ENCODE measurements at places on chromosomes 2 and 18.
A peak's percentile ranks its signal among the peaks of the same experiment; 100 is the strongest.

DNA sequence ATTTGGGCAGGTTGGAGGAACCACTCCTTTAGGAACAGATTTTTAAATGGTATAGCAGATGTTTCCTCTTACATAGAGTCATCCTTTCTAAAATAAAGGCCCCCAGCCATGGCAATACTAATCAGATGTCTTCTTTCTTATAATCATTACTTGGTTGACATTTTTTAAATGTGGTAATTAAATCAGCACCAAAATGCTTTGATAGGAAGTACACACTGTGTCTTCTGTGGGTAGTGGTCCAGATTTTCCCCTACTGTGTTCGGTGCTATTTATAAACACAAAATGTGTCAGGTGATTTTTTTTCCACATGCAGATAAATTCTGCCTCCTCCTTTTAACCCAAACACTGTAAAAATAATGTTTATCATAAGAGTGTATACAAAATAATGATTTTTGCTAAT lies 200.9 kb upstream of the DTNA start:
- DNase-seq, result no peak

DNA sequence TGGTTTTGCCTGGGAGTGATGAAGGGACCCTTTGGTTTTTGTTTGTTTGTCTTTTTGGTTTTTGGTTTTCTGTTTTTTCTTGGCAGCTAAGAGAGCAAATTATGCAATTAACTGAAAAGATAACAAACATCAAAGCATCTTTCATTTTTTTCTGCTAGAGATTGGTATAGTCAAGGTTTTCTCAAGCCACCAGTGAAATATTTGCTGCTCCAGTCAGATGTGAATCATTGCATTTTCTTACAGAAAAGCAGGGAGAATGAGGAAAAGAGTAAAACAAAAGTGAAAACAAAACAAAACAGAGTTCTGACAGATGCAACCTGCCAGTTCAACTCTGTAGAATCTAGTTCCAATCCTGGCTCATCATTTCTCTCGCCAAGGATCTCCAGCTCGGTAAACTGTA lies 660.7 kb downstream of the DSC3 start:
- DNase-seq, result no peak

GRCh38 chr18:54647176-54647575 lies 56.1 kb downstream of the DYNAP start:
- no peak for DNase-seq

DNA sequence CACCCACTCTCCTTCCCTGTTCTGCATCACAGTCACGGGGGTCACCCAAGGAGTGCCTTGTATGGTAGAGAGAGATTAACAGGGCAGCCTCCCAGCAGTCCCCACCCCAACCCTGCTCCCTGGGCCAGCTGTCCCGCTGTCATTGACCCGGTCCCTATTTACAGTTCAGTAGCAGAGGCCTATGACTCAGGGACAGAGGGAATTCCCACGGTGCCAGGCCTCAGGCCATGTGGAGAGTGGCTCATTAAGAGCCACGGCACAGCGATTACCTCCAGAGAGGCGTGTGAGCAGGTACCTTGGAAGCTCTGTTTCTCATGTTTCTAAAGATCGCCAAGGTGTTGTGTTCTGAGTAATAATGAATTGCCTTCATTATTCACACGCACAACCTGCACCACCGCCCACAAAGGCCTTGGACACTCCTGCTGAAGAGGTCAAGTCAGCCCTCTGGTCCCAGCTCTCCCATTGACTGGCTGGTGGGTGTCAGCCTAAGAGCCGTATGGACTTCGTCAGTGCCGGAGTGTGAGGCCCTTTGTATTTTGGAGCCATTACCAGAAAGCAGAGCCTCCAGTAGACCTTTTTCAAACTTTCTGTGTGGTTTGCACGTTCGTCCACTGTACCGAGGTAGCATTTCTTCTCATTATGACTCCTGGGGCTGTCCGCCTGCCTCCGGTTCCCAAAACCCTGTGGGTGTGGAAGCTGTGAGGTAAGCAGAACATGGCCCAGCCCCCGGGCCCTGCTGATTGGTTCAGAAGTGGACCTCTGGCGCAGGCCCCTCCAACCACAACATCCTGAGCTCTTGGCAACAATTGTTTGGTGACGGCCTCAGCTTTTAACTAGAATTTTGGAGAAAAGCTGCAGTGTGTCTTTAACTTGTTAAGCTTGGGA lies 47.0 kb downstream of the SERTAD2 start:
- DNase-seq, result no peak

GRCh38 chr2:200471324-200471848 lies 38.5 kb downstream of the KCTD18 start:
- DNase-seq, result no peak

DNA sequence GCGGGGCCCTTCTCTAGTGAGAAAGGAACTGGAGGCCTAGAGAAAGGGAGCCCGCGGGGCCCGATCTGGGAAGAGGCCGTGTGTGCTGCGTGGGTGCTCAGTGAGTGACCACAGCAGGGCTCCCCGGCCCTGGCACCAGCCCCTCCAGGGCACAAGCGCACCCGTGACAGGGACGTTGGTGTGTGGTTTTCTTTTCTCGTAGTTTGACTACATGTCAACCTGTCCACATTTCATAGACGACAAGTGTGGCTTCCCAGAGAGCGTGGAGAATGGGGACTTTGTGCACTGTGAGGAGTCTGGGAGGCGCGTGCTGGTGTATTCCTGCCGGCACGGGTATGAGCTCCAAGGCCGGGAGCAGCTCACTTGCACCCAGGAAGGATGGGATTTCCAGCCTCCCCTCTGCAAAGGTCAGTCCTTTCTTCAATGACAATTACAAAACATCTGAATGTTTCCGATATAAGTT lies 83.1 kb downstream of the TPO start:
- no peak for DNase-seq

DNA sequence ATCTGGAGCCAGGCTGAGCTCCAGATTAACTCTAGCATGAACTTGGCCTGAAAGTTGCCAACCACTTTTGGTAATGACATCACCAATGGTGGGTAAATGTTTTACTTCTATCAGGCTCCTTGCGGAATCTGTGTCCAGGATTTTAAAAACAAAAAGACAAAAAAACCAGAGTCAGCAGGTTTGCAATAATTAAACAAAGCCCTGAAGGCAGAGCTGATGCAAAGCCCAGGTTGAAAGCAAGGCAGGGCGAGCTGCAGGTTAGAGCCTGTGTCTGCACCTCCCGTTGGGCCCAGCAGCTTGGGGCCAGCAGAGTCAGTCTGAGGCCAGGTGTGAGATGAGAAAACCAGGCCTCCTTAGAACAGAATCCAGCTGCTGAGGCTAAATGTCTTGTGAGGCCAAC lies 29.1 kb upstream of the ALK start:
- no peak for DNase-seq

DNA sequence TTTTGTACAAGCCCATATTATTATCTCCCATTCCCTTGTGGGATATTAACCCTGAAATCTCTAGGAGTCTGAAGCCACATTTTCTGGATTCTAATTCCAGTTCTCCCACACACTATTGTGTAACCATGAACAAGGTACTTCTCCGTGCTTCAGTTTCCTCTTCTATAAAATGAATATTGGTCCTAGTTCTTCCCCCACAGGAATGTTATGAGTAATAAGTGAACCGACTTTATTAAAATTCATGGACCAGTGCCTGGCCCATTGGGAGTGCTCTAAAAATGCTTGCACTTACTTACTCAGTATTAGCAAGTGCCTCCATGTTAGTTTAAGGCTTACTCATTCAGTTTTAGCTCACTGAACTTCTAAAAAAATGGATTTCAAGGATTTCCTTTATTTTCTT lies 1.4 kb upstream of the ACMSD start:
- no peak for DNase-seq

DNA sequence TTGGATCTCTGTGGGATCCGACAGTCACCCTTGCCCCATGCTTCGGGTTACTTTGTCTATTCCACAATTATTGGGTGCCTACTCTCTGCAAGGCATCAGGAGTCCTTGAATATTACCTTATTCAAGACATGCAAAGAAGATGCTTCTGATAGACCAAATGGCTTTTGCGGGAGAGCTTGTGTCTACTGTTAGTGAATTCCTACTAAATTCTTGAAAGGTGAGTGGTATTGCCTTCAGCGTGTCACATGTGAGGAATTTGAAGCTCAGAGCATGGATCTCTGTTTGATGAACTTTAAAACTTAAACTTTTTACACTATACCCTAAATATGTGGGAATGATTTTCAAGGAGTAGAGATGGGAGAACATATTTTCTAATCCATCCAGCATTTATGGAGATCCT lies 184.4 kb downstream of the LTBP1 start:
- DNase-seq, result no peak

- no peak for DNase-seq
Measured at GRCh38 chr18:11859282-11859830, 8.1 kb downstream of the CHMP1B start.

- no peak for DNase-seq
Measured at GRCh38 chr2:127003070-127003800, 103.7 kb downstream of the BIN1 start.

DNA sequence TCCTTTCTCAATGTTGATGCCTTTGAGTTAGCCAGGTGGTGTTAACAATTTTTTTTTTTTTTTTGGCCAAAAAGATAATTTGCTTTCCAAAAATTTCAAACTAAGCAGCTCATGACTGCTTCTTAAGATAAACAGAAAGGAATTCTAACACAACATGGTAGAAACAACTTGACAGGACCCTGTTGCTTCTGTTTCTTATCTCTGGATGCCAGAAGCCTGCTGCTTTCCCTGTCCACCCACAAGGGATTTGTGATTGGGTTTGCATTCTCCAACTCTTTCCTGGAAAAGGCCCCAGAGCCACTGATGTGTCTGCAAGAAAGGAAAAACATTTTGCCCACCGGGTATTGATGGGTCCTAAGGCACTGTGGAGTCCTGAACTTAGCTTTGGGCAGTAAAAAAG lies 217.2 kb upstream of the PKDCC start:
- DNase-seq, result no peak

DNA sequence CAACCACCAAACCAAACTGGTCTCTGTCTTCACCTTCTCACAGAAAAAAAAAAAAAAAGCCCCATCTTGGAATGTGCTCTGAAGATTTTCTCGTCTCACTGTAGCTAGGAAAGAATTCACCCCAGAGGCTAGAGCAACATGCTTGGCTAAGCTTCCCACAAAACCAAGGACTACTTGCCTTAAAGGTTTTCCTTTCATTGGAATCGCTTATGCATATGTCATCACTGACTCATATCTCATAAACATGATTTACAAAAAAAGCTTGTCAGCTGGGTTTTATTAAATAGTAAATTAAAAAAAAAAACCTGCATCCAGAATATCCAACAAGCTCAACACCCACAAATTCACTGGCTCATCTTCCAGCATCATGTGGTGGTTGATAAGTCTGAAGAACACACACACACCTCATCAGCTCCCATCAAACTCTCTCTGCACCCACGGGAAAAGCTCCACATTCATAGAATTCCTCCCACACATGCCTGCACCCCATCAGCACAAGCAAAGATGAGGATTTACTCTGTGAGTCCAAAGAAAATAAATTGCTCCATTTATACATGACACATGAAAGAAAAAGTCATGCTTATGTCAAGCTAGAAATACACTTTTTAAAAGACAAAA lies 182.0 kb upstream of the TRIB2 start:
- DNase-seq, result no peak

- no peak for DNase-seq
Measured at GRCh38 chr2:197266477-197266876, 44.1 kb downstream of the ANKRD44 start.

- no peak for DNase-seq
Measured at GRCh38 chr2:25310709-25310964, 31.1 kb downstream of the DNMT3A start.

GRCh38 chr2:113282747-113283533 lies 4.2 kb upstream of the PAX8 start:
- DNase-seq, result peak; percentile 38

Data from NCI-H1048 (cell line).